Vagina (tissue), 2 donors: ENCODE measurements at places on chromosomes 2 and 18. TPM values are rescaled to one million over a fixed set of nuclear protein-coding genes. Genes with fewer than 3 reads are reported as not detected.

- H3K27me3 ChIP-seq, result no peaks in the 10 kb centered on the region
- H3K4me3 ChIP-seq, result no peak overlapping the region
- DNase-seq, result no peak
- H3K36me3 ChIP-seq, result no peaks in the 10 kb centered on the region
- H3K4me1 ChIP-seq, result no peaks in the 10 kb centered on the region
Observed at GRCh38 chr2:17899871-17900270, 21.4 kb downstream of the KCNS3 start.

Gene KRTCAP3
- 3.9 TPM for total RNA-seq

- no peak for DNase-seq
- H3K27ac ChIP-seq, result peak overlapping the region; percentile 43
Observed at GRCh38 chr2:65281627-65282351, 54.2 kb downstream of the ACTR2 start.

Gene TTL
- total RNA-seq, result 11.0 TPM

DNA sequence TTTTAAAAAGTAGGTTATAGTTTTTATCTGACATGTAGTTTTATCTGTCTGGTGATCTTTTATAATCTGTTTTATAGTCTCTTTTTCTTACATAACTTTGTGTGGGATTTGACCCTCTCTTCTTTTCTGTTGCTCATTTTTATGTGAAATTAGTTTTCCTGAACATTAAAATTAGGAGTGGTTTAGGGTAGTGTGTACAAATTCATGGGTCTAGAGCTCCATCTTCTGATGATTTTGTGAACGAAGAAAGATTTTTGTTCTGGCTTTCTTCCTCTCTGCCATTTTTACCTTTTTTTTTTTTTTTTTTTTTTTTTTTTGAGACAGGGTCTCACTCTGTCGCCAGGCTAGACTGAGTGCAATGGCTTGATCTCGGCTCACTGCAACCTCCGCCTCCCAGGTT lies 46.6 kb downstream of the SLC30A6 start:
- no peak for DNase-seq
- H3K4me3 ChIP-seq, result no peak overlapping the region
- no peaks in the 10 kb centered on the region for H3K27me3 ChIP-seq
- no peaks in the 10 kb centered on the region for H3K36me3 ChIP-seq
- no peak overlapping the region for H3K27ac ChIP-seq
- no peaks in the 10 kb centered on the region for H3K4me1 ChIP-seq
